Esophagus squamous epithelium (tissue), 5 donors: ENCODE measurements at places on chromosomes 7 and 10.

GRCh38 chr7:87596696-87597095 lies 4.0 kb downstream of the ABCB1 start:
- no peak for DNase-seq

GRCh38 chr10:43196131-43196980 lies 58.1 kb downstream of the CSGALNACT2 start:
- DNase-seq, result no peak

- DNase-seq, result no peak
Measured at GRCh38 chr7:107051376-107051775, 6.9 kb downstream of the PRKAR2B start.

DNA sequence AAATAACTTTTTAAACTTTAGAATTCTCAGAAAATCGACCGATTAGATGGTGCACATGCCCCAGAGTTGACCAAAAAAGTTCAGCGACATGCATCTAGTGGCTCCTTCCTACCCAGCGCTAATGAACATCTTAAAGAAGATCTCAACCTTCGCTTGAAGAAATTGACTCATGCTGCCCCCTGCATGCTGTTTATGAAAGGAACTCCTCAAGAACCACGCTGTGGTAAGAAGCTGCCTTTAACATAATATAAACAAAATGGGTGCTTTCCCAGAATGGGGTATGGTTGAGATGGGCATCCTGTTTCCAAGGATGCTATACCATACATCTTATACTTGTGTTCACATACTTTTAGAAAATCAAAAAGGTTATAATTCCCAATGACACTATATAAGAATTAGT lies 24.6 kb downstream of the GLRX3 start:
- no peak for DNase-seq

- no peak for DNase-seq
Measured at GRCh38 chr10:114654822-114655575, 3.1 kb downstream of the ABLIM1 start.
